SJSA1 (cell line): ENCODE measurements at places on chromosomes 12 and 14. TPM values are rescaled to one million over a fixed set of nuclear protein-coding genes. Genes with fewer than 3 reads are reported as not detected.
A peak's percentile ranks its signal among the peaks of the same experiment; 100 is the strongest.

DNA sequence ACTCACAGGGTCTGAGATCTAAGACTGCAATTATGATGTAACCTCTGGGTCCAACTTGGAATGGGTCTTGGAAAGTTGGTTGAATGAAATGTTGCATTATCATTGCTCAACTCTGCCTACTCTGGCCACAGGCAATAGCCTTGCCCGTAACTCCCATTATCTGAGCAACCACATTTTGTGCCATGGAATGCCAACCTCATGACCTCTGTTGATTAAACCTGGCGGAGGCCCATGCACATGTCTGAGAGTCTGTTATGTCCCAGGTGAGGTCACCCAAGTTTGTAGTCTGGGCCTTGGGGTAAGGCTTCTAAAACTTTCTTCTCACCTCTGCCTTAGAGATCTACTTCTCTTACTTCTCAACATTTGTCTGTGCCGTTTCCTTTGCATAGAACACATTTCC is 140.9 kb downstream of the TBX5 start:
- H3K4me1 ChIP-seq = no peaks in the 10 kb centered on the region
- DNase-seq = no peak
- no peaks in the 10 kb centered on the region for H3K36me3 ChIP-seq

GRCh38 chr12:98653866-98654493 is 8.9 kb downstream of the APAF1 start:
- peaks cover 51% of the 10 kb centered on the region for H3K36me3 ChIP-seq
- H3K27ac ChIP-seq = no peak overlapping the region
- no peak for DNase-seq
- H3K27me3 ChIP-seq = no peaks in the 10 kb centered on the region

- no peak overlapping the region for H3K27ac ChIP-seq
- DNase-seq = no peak
- no peaks in the 10 kb centered on the region for H3K27me3 ChIP-seq
- H3K4me3 ChIP-seq = no peak overlapping the region
- 0 out of 2 replicates have a peak, but pooled peaks cover 6% of the 10 kb centered on the region for H3K36me3 ChIP-seq
- H3K4me1 ChIP-seq = peaks cover 21% of the 10 kb centered on the region
These were observed 151.1 kb downstream of the CEP83 start for GRCh38 chr12:94308612-94309011.

Gene FZD10
- not detected in 2 replicates for total RNA-seq

DNA sequence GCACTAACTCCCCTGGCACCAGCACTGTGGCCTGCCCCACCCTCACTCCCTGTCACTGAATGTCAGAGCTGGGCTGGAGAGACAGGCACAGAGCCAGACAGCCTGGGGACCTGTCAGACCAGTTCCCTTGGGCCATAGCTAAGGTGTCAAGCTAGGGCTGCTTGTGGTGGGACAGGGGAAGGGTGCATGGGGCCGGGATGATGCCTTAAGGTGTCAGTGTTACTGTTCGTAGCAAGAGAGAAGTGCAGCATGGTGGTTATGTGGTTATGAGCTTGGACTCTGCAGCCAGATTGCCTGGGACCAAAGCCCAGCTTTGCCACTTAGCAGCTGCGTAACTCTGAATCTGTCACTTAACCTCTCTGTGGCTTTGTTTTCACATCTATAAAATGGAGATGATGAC is 3.8 kb downstream of the RAPGEF3 start:
- H3K27me3 ChIP-seq = no peaks in the 10 kb centered on the region
- H3K27ac ChIP-seq = no peak overlapping the region
- H3K4me3 ChIP-seq = no peak overlapping the region
- DNase-seq = no peak

DNA sequence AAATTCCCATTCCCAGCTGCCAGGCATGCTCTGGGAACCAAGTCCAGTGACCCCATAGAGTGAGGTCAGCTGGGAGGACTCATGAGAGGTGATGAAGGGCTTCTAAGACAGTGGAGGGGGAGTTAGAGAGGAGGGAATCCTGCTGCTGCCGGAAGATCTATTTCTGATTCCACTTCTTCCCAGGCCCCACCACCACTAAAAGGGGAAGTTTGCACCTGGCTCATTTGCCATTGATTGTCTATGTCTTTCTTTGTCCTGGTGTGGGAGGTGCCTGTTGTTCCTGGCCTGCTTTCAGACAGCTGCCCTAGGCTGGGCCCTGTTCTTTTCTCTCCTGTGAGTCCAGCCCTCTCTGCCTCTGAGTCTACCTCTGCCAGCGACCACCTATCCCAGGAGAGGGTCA is 3.0 kb upstream of the KRT6A start:
- H3K27ac ChIP-seq = no peak overlapping the region
- no peak overlapping the region for H3K4me3 ChIP-seq
- no peak for DNase-seq
- H3K36me3 ChIP-seq = no peaks in the 10 kb centered on the region
- H3K27me3 ChIP-seq = peaks cover 15% of the 10 kb centered on the region

DNA sequence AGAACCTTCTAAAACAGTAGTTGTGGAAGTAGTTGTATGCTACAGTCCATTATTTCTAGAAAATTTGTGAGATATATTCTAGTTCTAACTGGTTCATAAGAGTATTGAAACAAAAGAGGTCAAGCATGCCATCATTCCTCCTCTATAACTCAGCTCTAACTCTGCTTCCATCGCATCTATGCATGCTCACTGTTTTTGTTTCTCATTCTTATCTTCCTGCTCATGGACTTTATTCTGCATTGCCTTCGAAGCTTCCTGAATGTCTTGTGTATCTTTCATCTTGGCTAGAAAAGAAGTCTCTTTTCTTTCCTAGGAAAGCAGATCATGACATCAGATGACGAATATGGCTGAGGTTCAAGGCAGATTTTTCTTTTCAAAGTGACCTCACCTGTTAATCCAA is 402 bp downstream of the LMNTD1 start:
- no peaks in the 10 kb centered on the region for H3K27me3 ChIP-seq
- DNase-seq = no peak
- H3K27ac ChIP-seq = no peak overlapping the region
- no peaks in the 10 kb centered on the region for H3K4me1 ChIP-seq

DNA sequence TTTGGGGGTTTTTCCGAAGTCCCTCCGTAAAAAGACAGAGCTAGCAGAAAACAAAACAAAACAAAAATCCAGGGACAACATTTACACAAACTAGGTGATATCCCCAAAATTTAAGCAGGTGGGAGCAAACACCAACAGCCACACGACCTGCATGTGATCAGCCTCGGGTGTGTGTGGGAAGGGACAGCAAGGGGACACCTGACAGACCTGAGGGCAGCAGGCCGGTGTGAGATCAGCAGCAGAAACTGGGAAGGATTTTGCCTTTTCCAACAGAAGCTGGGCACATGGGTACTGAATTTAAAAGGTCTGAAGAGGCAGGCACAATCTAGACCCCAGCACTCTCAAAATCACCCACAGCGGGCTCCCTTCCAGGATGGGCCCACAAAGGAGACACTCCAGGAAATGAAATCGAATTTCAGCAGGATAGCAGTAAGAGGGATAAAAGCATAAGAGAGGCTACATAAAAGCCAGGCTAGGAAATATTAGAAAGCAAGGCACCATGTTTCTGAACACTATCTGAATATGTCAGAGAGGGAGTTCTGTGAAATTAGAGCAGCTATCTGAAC is 36.5 kb upstream of the SELPLG start:
- no peak overlapping the region for H3K4me3 ChIP-seq
- peaks cover 48% of the 10 kb centered on the region for H3K36me3 ChIP-seq
- peaks cover 6% of the 10 kb centered on the region for H3K4me1 ChIP-seq
- H3K27me3 ChIP-seq = no peaks in the 10 kb centered on the region

GRCh38 chr12:57090924-57091637 is 2.2 kb downstream of the NAB2 start:
- H3K4me1 ChIP-seq = peaks cover 28% of the 10 kb centered on the region
- peaks cover 52% of the 10 kb centered on the region for H3K36me3 ChIP-seq
- no peak overlapping the region for H3K4me3 ChIP-seq
- H3K27ac ChIP-seq = no peak overlapping the region

GRCh38 chr14:93156693-93157369 is 27.9 kb downstream of the MOAP1 start:
- no peak for DNase-seq
- H3K27ac ChIP-seq = no peak overlapping the region

Gene ASPG
- total RNA-seq = not detected in 2 replicates

Gene SMIM41
- not detected in 2 replicates for total RNA-seq

GRCh38 chr12:72191761-72192160 is 80.4 kb upstream of the TRHDE start:
- H3K4me1 ChIP-seq = no peaks in the 10 kb centered on the region
- no peaks in the 10 kb centered on the region for H3K36me3 ChIP-seq
- H3K27ac ChIP-seq = no peak overlapping the region
- H3K27me3 ChIP-seq = no peaks in the 10 kb centered on the region
- H3K4me3 ChIP-seq = no peak overlapping the region

Gene TCL1A
- not detected in 2 replicates for total RNA-seq

DNA sequence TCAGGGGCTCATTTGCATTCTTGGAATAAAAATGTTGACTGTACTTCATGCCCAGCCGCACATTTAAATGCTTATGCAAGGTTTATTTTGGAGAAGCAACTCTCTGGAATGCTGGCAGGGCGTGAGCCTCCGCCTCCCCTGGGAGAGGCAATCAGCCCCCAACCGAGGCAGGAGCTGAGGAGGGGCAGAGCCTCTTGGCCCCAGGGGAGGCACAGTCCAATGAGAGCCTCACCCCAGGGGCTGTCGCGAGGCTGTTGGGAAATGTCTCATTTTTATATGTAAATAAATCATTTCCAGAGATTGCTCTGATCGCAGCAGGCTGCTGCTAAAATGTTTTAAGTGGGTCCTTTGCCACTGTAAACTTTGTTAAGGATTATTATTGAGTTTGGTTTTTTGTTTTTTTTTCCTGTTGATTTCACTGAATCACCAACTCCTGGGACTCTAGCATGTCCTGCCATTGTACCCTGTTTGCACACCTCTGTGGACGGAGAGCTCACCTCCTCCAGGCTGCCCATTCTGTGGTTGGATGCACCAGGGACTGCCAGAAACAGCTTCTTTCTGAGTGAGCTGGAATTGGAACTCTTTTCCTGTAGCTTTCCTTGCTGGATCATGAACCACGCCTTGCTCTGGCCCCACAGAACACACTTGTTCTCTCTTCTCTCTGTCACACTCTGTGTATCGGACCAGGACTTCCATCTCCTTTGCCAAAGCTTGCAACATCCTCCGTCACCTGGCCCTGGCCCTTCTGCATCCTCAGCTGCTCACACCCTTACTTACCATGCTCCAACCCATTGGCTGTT is 46.9 kb upstream of the FAM181A start:
- no peaks in the 10 kb centered on the region for H3K36me3 ChIP-seq
- no peak for DNase-seq
- no peaks in the 10 kb centered on the region for H3K27me3 ChIP-seq
- no peak overlapping the region for H3K4me3 ChIP-seq
- no peak overlapping the region for H3K27ac ChIP-seq
- no peaks in the 10 kb centered on the region for H3K4me1 ChIP-seq

- DNase-seq = peak; percentile 78
- H3K27ac ChIP-seq = no peak overlapping the region
- no peaks in the 10 kb centered on the region for H3K27me3 ChIP-seq
- H3K4me3 ChIP-seq = no peak overlapping the region
These were observed 2.8 kb upstream of the SMUG1 start for GRCh38 chr12:54191550-54192022.

GRCh38 chr12:105713606-105714305 is 383.3 kb downstream of the C12orf75 start:
- H3K4me1 ChIP-seq = no peaks in the 10 kb centered on the region
- H3K4me3 ChIP-seq = no peak overlapping the region
- DNase-seq = no peak

GRCh38 chr12:5575987-5576386 is 144.1 kb downstream of the NTF3 start:
- no peaks in the 10 kb centered on the region for H3K36me3 ChIP-seq
- no peak for DNase-seq
- H3K4me3 ChIP-seq = no peak overlapping the region
- no peaks in the 10 kb centered on the region for H3K4me1 ChIP-seq

- DNase-seq = no peak
- H3K27ac ChIP-seq = no peak overlapping the region
- no peak overlapping the region for H3K4me3 ChIP-seq
- H3K27me3 ChIP-seq = no peaks in the 10 kb centered on the region
- no peaks in the 10 kb centered on the region for H3K4me1 ChIP-seq
- H3K36me3 ChIP-seq = no peaks in the 10 kb centered on the region
These were observed 244.9 kb downstream of the C12orf50 start for GRCh38 chr12:87784350-87784749.

Gene IL23A
- 1.4 TPM in 1 of 2 replicates, not detected in the other for total RNA-seq

Gene MGP
- total RNA-seq = not detected in 2 replicates

Gene RGS6
- total RNA-seq = not detected in 2 replicates

DNA sequence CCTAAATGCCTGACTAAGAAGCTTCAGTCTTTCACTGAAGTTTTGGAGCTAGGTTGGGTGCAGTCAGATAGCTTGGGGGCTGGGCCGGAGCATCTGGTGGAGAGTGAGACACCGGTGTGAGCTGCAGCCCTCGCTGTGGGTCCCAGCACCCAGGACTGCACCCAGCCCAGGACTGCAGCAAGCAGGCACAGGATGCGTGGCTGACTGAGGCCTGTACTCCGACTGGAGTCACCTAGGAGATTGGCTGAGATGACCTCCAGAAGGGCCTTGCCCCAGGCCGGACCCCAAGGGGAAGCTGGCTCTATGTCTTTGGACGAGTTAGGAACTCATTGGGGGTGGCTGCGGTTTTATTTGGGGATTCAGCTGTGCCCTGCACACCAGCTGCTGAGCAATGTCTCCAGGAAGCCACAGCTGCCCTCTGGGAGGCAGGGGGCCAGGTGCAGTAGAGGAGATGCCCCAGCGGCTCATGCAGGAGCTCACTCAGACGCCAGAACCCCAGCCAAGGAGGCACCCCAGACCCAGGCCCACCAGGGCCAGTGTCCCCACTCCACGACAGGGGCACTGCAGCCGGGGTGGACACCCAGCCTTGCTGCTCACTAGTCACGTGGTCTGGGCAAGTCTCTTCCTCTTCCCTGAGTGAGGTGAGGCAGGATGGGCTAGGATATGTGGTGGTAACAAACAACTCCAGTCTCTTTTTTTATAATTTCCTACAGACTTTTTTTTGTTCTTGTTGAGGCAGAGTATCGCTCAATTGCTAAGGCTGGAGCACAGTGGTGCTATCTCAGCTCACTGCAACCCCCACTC is 31.8 kb upstream of the RCOR1 start:
- no peak overlapping the region for H3K4me3 ChIP-seq
- H3K27ac ChIP-seq = no peak overlapping the region
- H3K4me1 ChIP-seq = 0 out of 2 replicates have a peak, but pooled peaks cover under 1% of the 10 kb centered on the region
- H3K36me3 ChIP-seq = no peaks in the 10 kb centered on the region

DNA sequence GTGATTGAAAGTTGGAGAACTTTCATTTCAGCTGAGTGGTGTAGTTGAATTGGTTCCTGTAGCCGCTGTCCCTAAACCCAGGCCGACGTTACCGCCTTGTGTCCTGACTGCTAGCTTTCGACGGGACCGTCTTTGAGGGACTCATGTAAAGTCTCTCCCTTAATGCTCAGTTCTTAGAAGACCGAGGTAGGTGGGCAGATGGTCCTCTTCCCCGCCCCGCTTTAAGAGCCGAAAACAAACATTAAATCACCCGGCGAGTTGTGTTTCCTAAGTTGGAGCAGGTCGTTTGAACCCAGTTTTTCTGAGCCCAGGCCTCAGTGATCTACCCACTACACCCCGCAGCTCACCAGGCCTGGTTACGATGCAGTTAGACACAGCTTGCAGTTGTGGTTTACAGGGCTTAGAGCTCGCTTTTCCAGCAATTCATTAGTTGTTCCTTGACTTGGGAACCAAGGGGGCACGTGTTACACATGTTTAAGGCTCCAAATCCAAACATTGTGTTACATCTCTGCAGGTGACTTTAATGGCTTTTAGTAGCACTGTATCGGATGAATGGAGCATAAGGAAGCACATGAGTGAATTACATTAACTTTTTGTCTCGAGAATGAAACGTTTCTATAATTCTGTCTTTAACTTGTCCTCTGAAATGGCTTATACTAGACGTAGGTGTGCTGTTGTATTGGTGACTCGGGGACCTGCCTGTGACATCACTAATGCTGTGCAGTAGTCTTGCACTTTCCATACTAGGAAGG is 790 bp downstream of the NEDD1 start:
- H3K27ac ChIP-seq = peak overlapping the region; percentile 96
- H3K4me1 ChIP-seq = peaks cover 35% of the 10 kb centered on the region
- peaks cover 23% of the 10 kb centered on the region for H3K36me3 ChIP-seq

Gene CEBPE
- total RNA-seq = not detected in 2 replicates
